ENCODE measurements at places on chromosomes 5 and 9.

GRCh38 chr5:163269624-163270023, 167.8 kb upstream of the CCNG1 start:
- DNase-seq: no peak

DNA sequence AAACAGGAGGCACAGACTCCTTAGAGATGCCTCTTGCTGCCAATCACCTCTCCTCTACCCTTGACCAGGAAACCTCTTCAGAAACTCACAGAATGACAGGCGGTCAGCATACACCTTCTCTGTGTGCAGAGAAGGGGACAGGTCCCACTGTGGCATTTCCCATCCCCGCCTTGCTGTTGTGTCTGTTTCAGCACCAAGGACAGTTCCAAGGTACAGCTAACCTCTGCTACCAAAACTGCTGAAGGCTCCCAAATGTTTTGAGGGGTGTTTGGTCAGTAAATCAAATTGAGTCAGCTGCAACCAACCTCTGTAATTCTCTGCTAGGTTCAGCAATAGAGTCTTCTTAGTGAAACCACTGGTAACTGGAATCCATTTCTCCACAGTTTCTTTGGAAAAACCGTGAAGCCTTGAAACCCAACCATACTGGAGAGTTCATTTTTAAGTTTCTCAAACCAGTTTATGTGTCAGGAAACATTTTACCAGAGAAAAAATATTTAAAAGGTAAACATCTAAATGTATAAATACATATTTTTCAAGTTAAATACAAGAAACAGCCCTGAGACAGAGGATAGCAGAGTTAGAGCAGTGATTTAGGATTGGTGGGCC, 122.0 kb downstream of the DRD1 start:
- DNase-seq: no peak

GRCh38 chr9:136764301-136764891, at the start of gene LCN15:
Gene LCN15, minus strand, starts transcription at chr9:136764518. Its CDS starts 30 bp downstream, at chr9:136764488.
- no peak for DNase-seq

DNA sequence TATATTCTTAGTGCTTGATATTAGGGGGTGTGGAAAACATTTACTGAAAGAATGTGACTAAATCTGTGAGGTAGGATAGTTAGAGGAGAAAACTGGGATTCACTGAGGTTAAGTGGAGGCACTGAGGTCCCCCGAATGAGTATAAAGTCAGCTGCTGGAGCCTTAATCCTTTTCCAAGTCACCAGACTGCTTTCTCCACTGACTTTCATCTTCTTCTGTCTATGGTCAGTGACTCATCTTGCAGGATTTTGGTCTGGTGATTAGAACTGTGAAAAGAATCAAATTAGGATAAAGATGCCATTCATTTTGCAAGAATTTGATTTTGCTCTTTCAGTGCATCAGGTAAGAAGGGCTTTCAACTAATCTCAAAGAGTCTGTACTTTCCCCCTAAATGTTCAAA, 89.3 kb upstream of the ALDH1A1 start:
- DNase-seq: no peak

DNA sequence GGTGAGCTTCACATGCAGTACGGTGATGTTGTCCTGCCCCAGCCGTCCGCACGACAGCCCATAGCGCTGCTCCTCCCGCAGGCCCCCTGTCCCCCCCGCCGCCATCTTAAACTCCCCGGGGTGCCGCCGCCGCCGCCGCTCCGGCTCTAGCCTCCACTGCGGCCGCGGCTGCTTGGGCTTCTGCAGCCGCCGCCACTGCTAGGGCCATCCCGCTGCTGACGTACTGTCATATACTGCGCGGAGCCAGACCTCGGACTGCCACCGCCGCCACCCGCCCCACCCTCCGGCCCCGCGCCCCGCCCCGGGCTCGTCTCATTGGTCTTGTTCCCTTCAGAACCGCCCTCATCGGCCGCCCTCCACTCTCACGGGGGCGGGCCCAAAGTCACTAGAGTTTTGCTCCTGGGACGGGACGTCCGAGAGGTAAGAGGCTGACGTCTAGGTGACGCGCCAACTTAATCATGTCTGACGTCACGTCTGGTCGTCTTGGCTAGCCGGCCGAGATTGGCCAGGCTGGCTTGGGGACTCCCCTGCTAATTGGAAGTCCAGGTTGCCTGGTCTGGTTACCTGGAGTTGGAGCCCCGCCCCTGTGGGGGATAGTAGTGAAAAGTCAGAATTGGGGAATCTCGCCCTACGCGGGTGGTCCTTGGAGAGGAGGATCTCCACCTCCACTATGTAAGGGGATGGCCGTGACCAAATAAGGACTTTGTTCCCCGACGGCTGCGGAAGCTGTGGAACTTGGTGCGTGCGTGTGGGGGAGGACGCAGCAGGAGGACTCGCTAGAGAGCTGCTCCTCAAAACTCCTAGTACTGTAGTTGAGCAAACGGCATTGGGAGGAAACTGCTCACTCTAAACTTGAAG, at the start of gene ELL2:
Gene ELL2 (minus strand): TSS at position 235 of the 858 bp plus-strand sequence. CDS start 130 bp downstream, at position 105.
- peak; percentile 100 for DNase-seq

- DNase-seq: no peak
Measured at GRCh38 chr5:62083661-62084060, 222.3 kb upstream of the KIF2A start.

GRCh38 chr9:134770972-134771971, 109.3 kb upstream of the FCN2 start:
- DNase-seq: no peak

- no peak for DNase-seq
Measured at GRCh38 chr5:54109626-54110330, 200.6 kb downstream of the ARL15 start.

DNA sequence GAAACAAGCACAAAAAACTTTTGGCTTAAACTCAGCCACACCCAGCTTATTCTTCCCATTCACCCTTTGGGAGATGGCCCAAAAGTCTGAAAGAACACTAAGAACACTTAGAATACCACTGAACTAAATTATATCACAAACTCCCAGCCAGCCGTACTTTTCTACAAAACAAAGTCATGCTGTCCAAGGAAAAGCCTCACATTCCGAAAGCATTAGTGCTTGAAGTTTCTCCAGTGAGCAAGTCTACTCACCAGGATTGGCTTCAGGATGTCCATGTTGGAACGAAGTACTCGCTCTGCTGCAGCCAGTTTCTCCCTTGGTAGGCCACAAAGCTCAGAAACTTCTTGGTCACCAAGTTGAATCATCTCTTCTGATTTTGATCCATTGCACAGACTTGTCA, 69.7 kb downstream of the ABCA1 start:
- DNase-seq: no peak

DNA sequence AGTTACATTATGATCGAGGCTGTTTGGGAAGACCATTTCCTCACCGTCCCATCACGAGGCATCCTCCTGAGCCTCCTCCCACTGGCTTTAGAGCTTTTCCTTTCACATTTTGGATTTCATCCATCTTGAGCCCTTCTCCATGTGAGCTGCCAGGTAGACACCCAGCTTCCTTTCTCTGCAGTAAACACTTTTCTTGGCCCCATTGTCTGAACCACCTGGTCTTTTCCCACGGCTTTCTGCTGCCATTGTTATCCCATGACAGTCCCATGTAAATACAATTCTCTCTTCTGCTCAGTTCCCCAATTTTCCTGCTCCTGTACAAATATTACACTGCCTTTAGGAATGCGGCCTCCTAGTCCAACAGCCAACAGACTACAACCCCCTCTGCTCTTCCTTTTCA, 24.1 kb downstream of the UBE2QL1 start:
- DNase-seq: no peak

DNA sequence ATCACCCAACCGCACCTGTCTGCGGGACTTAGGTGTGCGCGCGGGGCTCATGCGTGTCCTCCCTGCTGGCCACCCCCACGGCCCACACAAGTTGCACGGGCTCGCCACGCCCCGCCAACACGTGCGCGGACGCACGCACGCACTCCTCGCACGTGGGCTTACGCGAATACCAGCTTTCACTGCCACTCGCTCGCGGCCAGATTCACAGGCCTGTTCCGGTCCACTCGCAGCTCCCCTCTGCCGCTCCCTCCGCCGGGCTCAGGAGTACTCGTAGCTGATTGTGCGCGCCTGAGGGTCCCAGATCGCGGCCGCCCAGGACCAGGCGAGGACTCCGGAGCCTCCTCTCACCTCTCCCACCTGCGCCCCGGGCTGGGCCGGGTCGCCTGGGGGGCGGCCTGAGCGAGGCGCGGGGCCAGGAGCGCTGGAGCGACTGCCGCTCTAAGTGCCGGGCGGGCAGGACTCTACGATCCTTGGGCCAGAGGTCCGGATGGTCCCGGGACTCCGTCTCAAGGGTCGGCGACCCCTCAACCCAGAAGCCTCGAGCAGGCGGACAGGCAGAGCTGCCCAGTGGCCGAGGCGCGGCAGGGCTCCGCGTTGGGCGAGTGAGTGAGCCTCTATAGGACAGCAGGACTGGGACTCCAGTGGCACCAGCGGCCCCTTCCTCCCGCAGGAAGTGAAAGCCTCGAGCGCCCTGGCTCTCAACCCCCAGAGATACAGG, 3.4 kb downstream of the PCDHGC5 start:
- peak; percentile 72 for DNase-seq

DNA sequence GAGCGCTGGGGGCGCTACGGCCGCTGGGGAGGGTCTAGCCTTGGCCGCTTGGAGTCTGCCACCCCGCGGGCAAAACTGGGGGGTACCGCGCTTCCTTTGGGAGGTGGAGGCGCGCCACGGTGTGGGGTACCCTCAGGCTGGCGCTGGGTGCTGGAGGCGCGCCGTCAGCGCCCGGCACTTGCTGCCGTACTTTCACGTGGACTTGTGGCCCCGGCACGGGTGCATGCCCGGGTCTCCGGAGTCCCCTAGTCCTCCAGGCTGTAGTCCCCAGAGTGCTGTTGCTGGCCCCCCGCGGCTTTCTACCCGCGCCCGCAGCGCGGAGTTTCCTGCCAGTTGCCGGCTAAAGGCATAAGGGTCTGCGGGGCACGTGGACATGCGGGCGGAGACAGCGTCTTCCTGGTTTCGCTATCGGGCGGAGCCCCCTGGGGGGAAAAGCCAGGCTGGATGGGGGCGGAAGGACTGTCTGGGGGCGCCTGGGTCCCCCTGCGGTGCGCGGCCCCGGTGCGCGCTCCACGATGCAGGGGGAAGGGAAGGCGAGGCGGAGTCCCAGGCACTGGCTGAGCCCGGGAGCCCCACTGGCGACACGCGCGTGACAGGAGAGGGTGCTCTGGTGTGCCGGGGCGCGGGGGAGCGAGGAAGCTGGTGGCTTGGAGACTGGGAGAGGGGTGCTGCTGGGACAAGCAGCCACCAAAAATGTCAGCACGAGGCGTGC, 666 bp downstream of the PPARGC1B start:
- no peak for DNase-seq
